ENCODE measurements at places on chromosomes 2 and 18.

GRCh38 chr2:145622285-145622684 is 1102.4 kb upstream of the ZEB2 start:
- DNase-seq = no peak

- DNase-seq = peak; percentile 30
Measured at GRCh38 chr2:43218702-43219382, 7.6 kb downstream of the ZFP36L2 start.

GRCh38 chr2:224982226-224982625 is 60.0 kb downstream of the DOCK10 start:
- DNase-seq = peak; percentile 10

GRCh38 chr2:16960579-16960978 is 294.9 kb upstream of the CYRIA start:
- DNase-seq = no peak

- DNase-seq = peak; percentile 66
Measured at GRCh38 chr2:191626497-191627151, 51.3 kb upstream of the NABP1 start.

GRCh38 chr2:166449439-166449838 is 44.6 kb downstream of the SCN7A start:
- no peak for DNase-seq

DNA sequence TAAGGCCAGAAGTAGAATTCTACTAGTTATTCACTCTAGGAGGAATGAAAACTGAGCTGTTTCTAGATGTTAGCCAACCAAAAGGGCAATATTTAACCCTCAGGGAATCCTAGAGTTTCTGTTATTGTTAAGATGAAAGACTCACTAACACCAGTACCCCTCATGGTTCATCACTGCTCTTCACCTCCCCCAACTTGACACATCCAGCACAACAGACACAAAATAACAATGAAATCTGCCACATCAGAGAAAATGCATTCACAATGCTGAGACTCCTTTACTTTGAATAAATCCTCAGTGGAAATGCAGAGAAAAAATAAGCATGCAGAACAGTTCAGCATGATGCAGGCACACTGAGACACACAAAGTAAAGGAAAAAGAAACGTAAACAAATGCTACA is 111.3 kb downstream of the RIF1 start:
- DNase-seq = no peak

GRCh38 chr18:54616220-54616848 is 25.3 kb downstream of the DYNAP start:
- no peak for DNase-seq

DNA sequence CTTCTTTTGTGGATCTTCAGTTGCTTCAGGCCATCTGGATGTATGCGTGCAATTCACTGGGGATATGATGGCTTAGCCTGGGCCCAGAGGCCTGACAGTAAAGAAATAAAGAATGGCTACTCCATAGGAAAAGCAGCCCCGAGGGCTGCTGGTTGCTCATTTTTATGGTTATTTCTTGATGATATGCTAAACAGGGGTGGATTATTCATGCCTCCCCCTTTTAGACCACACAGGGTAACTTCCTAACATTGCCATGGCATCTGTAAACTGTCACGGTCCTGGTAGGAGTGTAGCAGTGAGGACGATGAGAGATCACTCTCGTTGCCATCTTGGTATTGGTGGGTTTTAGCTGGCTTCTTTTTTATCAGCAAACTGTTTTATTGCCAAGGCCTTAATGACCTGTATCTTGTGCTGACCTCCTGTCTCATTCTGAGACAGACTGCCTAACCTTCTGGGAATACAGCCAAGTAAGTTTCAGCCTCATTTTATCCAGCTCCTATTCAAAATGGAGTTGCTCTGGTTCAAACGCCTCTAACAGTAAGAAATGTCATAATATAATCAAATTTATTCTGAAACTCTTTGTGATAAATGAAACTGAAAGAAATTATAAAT is 60.5 kb downstream of the DSEL start:
- no peak for DNase-seq

DNA sequence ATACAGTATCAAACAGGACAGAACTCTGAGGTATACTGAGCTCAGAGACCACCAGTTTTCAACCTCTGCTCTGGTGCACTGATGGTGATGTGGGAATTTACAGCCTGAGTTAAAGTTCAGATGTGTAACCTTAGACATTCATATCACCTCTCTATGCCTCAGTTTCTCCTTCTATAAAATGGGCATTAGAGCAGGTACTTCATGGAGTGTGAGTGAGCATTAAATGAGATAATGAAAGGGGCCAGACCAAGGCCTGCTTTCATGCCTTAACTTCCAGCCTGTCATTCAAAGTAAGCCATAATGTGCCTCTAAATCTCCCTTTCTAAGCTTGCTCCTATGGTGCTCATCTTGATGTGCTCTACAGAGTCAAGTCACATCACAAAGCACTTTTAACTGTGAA is 8.4 kb downstream of the ACVR1 start:
- DNase-seq = no peak

DNA sequence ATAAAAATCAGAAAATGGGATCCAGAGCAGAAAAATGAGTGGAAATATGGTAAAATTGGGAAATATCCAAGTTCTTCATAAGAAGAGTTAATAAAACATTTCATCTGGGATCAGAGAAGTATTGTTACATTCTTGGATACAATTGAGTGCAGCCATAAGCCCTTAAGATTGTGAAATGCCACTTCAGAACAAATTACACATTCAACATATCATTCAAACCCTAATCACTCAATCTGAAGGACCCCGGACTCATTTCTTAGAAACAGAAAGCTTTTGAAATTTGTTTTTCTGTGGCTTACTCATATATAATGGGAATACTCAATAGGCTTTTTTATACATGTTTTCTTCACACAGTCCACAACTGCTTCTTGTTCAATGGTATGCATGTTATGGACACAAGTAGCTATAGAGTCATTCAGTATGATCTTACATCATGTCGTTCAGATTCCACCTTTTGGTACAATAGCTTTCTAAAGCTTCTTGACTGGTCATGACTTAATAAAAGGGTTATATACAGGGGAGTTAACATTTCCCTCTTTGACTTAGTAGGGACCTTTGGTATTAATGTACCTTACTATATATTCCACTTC is 39.9 kb downstream of the SCN7A start:
- no peak for DNase-seq

- no peak for DNase-seq
Measured at GRCh38 chr2:1472350-1472749, 59.1 kb downstream of the TPO start.

- DNase-seq = no peak
Measured at GRCh38 chr2:7953195-7953594, 728.7 kb upstream of the ID2 start.

GRCh38 chr2:109563980-109564550 is 49.7 kb downstream of the SEPTIN10 start:
- no peak for DNase-seq

DNA sequence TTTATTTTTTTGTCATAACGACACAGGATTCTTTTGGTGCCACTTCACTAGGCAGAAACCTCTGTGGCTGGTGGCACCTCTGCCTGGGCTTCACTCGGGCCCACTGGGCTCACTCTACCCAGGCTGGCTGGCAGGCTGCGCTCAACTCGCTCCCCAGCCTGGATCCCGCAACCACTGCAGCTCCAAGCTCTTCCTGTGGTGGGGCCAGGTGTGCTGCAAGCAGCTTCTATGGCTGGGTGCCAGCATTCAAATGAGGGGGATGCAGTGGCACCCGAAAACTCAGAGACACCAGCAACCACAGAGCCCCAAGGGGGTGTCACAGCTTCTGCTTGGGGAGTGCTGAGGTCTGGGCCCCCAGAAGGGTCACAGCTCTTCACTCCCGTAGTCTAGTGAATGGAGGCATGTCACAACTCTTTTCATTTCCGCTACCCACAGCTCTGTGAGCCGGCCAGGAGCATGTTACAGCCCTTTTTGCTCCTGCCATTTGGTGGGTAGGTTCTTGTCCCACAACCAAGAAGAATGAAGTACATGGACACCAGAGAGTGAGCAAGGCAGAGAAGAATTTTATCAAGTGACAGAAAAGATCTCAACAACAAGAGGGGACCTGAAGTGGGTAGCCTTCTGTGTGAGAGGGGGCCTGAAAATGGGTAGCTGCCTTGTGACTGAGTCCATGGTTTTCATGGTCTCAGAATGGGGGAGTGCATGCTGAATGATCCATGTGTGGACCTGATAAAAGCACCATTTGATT is 170.1 kb downstream of the UBR3 start:
- DNase-seq = no peak

GRCh38 chr2:239568601-239569000 is 167.8 kb upstream of the HDAC4 start:
- DNase-seq = no peak

- DNase-seq = no peak
Measured at GRCh38 chr2:207334301-207334623, 168.5 kb upstream of the KLF7 start.

- DNase-seq = no peak
Measured at GRCh38 chr2:37563375-37564015, 107.9 kb downstream of the CDC42EP3 start.

DNA sequence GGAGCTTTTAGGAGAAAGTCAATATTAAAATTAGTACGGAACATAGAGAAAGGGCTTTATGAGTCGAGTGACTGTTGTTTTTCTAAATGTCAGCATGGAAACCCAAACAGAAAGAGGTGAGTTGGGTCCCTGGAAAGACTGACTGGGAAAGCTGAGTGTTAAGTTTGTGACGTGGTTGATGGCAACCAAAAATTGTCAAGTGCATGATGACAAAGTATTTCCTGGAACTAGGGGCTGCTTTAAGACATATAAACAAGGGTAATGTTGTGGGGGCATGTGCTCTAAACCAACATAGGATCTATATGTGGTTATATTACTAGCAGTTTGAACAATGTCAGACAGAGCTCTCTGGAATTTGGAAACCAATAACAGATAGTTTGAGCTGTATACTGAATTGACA is 50.9 kb upstream of the GPD2 start:
- no peak for DNase-seq

- peak; percentile 62 for DNase-seq
Measured at GRCh38 chr2:133434959-133435668, 133.1 kb downstream of the NCKAP5 start.

GRCh38 chr2:28972778-28973335 is 8.2 kb upstream of the TOGARAM2 start:
- DNase-seq = no peak

- no peak for DNase-seq
Measured at GRCh38 chr2:150732491-150732890, 245.0 kb upstream of the RND3 start.

DNA sequence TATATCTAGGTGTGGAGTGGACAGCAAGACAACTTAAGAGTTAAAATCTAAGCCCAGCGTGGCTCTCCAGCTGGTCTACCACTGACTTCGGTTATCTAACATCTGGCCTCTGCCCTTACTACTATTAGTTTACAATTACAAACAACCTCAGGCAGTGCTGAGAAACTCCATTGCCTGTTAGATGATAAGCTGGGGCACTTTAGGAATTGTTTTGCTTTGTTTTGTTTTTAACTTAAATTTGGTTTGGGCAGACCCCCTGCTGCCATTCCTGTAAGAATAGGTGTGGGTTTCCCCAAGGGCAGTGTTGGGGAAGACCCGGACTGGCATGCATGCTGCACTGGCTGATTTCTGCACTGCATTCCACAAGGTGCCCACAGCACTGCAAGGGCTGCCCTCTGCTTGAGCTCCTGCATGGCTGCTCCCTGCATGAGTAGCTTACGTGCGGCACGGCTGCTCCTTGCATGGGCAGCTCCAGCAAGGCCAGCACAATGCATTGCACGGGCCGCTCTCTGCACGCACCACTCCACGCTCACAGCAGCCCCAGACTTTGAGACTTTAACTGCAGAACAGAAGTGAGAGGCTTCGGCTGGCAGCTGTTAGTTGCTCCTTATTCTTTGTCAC is 74.2 kb upstream of the SERTAD2 start:
- no peak for DNase-seq

DNA sequence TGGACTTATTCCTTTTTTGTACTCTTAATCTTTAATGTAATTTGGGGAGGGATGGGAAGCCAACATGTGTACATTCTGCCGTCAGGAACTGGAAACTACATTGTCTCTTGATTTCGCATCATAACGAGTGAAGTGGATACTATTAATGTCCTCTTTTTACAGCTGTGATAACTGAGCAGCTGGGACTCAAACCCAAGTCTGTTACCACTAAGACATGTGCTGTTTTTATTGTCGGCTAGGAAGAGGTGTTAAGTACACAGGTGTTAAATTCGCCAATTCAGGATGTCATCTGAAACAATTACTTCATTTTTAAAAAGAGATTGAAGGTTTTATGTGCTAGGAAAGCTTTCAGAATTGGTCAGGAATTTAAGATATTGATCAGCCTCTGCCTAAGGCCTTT is 6.9 kb downstream of the GMCL1 start:
- DNase-seq = no peak

GRCh38 chr2:97651114-97651513 is 5.3 kb downstream of the COX5B start:
- no peak for DNase-seq

GRCh38 chr2:171846894-171847293 is 47.1 kb downstream of the SLC25A12 start:
- no peak for DNase-seq

GRCh38 chr2:177629357-177630024 is 236.9 kb downstream of the AGPS start:
- DNase-seq = no peak
